ENCODE measurements at places on chromosomes 7 and 10.

- no peak for DNase-seq
Observed at GRCh38 chr7:29500719-29501118, 62.9 kb upstream of the PRR15 start.

- DNase-seq = no peak
Observed at GRCh38 chr10:5402798-5403197, 1.8 kb downstream of the TUBAL3 start.

GRCh38 chr7:101589976-101590662, 39.0 kb downstream of the MYL10 start:
- DNase-seq = no peak

DNA sequence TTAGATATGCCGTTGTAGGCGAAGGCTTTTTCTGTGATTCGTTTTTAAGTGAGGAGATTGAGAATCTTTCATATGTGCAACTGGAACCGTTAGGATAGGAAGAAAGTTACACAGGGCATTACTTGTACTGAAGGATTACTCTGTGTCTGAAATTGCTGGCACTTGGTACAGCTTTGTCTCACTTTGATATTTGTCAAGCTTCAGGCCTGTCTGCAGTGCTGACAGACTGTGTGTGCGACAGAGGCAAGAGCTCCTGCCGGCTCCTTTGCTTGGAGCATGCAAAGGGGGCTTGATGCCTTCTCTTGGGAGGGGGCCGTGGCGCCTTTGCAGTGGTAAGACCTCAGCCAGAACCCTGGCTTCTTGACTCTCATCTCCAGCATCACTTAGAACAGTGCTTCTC, 45.8 kb downstream of the CCNY start:
- no peak for DNase-seq

DNA sequence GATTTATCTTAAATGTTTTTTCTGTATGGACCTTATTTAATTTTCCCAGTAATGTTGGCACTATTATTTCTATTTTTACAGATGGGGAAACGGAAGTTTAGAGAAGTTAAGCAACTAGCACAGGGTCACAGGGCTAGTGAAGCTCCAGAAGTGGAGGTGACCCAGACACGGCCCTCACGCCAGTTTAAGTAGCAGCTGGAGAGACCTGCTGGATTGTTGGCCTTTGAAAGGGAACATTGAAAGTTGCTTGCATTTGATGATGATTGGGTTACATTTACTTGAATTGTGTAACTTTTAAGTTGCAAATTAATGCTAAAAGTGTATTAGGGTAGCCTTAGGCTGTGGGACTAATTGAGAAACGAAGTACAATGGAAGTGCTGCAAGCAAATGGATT, 25.6 kb downstream of the CDK14 start:
- DNase-seq = no peak

- no peak for DNase-seq
Observed at GRCh38 chr7:95391761-95392160, 4.4 kb downstream of the PON3 start.

- DNase-seq = no peak
Observed at GRCh38 chr7:143069912-143070500, 17.9 kb downstream of the OR6V1 start.

- DNase-seq = no peak
Observed at GRCh38 chr7:5143106-5143505, 46.9 kb upstream of the WIPI2 start.

DNA sequence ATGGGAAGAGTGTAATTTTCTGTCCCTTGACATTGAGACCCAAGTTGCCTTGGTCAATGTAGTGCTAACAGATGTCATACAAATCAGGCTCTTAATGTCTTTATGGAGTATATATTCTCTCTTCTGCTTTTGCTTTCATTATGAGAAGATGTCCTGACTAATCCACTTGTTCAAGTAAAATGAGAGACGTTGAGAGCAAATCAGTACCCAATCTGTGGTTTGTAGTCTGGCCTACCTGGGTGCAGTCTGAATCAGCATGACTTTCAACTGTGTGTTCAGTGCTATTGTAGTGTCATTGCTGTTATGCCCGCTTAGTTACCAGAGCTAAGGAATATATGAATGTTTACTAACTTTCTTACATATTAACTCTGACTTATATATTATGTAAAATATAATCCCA, 612.4 kb downstream of the ANKRD7 start:
- no peak for DNase-seq

DNA sequence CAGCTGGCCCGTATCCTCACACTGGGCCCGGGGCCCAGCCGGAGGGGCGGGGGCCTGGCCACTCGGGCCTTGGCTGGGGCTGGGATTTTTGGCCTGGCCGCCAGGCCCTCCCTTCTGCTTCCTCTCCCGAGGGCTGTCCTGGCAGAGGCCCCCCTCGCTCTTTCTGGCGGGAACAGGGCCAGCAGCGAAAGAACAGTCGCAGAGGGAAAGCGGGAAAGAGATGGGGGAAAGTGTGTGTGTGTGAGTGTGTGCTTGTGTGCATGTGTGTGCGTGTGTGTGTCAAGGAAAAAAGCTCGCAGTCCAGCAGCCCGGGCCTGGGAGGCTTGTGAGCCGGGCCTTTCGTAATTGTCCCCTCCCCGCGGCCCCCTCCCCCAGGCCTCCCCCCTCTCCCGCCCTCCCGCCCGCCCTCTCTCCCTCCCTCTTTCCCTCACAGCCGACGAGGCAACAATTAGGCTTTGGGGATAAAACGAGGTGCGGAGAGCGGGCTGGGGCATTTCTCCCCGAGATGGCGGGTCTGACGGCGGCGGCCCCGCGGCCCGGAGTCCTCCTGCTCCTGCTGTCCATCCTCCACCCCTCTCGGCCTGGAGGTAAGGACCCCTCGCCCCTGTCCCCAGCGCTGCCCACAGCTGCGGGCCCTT, at the start of gene ELN:
TSS of gene ELN (plus strand) at position 491 of the 638 bp plus-strand sequence. CDS start at position 506, 15 bp downstream.
- no peak for DNase-seq

DNA sequence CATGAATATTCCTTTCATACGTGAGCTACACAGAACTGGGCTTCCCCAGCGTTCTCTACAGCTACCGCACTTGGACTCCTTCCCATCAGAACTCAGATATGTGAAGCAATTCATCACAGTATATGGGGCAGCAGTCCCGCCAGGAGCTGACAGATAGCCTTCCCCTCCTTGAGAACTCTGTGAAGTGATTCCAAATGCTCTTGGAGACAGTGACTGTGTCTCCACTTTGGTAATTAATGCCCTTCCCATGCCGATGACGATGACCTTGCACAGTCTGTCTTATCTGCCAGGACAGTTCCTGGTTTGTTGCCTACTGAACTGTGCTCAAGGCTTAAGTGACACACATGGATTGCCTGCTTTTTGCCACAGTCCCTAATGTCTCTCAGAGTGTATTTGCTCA, 75.0 kb upstream of the AFAP1L2 start:
- DNase-seq = no peak

DNA sequence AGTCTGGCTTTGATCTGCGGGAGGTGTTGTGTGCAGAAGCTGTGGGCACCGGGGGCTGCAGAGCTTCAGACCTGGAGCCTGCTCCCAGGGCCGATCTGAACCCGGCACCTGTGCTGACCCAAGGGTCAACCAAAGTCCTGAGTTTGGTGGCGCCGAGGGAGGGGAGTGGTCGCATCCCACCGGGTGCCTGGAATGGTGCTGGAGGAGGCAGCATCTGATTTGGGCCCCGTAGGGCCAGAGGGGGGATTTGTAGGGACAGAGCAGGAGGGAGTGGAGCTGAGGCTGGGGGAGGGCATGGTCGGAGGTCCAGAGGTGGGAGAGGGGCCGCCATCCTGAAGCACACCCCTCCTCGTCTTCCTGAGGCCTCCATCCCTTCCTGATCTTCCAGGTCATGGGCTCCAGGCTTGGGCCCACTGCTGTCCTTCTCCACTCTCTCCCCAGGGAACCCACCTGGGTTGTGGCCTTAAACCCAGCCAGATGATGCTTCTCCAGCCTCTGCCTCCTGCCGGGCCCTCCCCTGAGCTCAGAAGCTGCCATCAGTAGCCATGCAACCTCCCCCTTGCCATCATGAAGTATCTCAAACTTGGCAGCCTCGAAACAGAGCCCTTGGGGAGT, 112.9 kb downstream of the LHPP start:
- DNase-seq = no peak

GRCh38 chr10:129969184-129969910, 5.3 kb upstream of the EBF3 start:
- DNase-seq = no peak

GRCh38 chr10:35000936-35001335, 89.2 kb downstream of the CUL2 start:
- DNase-seq = no peak

GRCh38 chr10:30284865-30285594, 64.0 kb downstream of the MTPAP start:
- DNase-seq = no peak

DNA sequence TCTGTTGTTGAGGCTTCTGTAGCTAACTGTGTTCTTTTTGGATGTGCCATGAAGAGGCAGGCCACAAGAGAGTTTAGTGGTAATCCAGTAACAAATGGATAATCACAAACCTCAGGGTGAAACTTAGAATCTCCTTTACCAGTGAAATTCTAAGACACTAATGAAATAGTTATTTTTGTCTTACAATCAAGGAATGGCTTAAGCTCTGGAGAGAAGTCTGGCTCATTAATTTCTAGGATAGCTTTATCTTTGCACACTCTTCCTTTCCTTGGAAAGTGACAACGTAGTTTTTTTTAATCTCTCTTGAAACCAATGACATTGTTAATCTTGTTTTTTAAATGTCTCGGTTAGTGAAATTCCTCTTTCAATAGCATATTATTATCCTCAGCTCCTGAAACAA, 93.7 kb upstream of the IFRD1 start:
- DNase-seq = no peak
